ENCODE measurements at places on chromosomes 12 and 14.

- DNase-seq: no peak
These were observed 62.6 kb upstream of the CORO1C start for GRCh38 chr12:108793756-108794441.

DNA sequence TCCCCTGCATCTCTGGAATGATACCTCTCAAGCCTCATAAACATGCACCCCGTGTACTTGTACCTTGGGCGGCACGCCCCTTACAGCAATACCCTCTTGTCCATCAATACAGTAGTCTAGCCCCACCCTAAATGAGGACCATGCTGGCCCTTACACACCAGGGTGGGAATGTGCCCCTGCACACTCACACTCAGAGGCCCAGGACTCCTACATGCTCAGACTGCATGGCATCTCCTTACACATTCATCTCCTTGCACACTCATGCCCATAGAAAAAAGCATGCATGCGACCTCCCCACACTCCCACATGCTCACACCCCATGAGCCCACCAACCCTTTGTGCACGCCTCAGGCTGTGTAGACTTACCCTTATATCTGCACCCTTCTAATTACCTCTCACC, 22.0 kb downstream of the ITGA7 start:
- no peak for DNase-seq

- no peak for DNase-seq
These were observed 31.9 kb upstream of the RASSF8 start for GRCh38 chr12:25926536-25926935.

GRCh38 chr12:25695574-25695973, 142.5 kb upstream of the LMNTD1 start:
- DNase-seq: no peak

- peak; percentile 49 for DNase-seq
These were observed 3.7 kb downstream of the ABHD12B start for GRCh38 chr14:50875359-50876070.

Data from CD4-positive, alpha-beta T cell treated with Interferon gamma for 1 hour (primary cell).